Stimulated activated CD4-positive, alpha-beta T cell treated with anti-CD3 and anti-CD28 coated beads, Interleukin-1b, Interleukin-23, amount 100 ng/mL, for 48 hours (primary cell): ENCODE measurements at places on chromosomes 11 and 22.

- no peak for DNase-seq
Measured at GRCh38 chr11:62854825-62855570, 15.6 kb upstream of the WDR74 start.

DNA sequence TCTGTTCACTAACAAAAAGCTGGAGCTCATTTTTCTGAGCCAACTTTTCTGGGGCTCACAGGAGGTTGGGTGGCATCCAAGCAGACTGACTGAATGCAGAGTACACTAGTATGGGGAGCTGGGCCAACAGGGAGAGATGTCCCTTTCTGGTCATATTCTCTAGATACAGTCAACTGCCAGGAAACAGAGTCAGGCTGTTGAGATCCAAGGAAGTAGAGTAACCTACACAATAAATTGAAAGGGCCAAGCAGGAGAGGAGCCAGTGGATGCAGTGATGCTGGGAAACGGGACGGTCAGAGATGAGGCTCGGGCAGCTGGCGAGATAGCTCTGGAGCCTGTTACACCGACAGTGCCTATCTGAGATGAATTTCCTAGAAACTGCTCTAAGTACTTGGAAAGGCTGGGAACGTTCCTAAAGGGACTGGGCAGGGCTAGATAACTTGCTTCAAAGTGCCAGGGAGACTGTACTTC, 71.1 kb downstream of the LARGE2 start:
- DNase-seq: no peak

- DNase-seq: no peak
Measured at GRCh38 chr11:46381048-46381818, at the start of gene MDK. Gene MDK (plus strand): TSS chr11:46381669. CDS start chr11:46382058, 389 bp downstream.

- DNase-seq: no peak
Measured at GRCh38 chr11:87281496-87281895, 243.8 kb downstream of the TMEM135 start.

- no peak for DNase-seq
Measured at GRCh38 chr11:128334311-128335044, 252.9 kb downstream of the ETS1 start.

- DNase-seq: no peak
Measured at GRCh38 chr11:100273066-100273815, 413.8 kb upstream of the ARHGAP42 start.

GRCh38 chr11:124716591-124716990, 23.2 kb upstream of the NRGN start:
- DNase-seq: no peak

GRCh38 chr11:34348919-34349318, 8.9 kb downstream of the ABTB2 start:
- no peak for DNase-seq

DNA sequence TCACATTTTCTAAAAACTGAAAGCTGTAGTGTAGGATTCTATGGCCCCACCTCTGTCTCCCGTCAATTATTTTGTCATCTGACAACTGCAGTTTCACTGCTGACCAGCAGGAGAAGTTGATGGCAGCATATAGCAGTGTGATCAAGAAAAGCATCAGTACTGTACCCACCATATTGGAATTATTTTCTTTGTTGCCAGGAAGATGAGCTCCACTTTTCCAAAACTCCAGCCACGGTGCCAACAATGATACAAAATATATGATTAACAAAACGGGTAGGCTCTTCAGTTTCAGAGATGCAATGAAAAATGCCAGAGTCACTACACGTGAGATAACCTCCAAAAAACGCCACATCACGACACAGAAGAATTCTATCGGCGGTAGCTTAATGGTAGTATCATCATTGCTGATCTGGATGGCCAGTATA, 41.3 kb downstream of the XKR3 start:
- no peak for DNase-seq

DNA sequence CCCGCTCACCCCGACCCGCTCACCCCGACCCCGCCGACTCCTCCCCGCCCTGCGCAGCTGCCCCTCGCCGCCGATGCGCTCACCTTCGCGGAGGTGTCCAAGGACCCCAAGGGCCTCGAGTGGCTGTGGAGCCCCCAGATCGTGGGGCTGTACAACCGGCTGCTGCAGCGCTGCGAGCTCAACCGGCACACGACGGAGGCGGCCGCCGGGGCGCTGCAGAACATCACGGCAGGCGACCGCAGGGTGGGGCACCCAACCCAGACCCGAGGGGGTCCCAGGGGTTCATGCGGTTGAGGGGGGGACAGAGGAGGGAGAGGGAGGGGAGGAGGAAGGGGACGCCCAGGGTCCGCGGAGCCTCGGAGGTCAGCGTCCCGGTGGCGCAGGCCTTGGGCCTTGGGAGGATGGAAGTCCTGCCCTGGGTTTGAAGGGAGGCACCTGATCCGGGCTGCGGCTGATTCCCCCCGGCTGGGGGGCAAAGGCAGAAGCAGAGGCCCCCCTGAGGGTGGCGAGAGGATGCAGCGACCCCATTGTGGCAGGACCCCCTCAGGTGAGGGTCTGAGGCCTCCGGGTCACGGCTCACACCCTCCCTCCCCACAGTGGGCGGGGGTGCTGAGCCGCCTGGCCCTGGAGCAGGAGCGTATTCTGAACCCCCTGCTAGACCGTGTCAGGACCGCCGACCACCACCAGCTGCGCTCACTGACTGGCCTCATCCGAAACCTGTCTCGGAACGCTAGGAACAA, 9.2 kb downstream of the PKP3 start:
- no peak for DNase-seq

- no peak for DNase-seq
Measured at GRCh38 chr11:134734141-134734845, 322.3 kb upstream of the B3GAT1 start.

DNA sequence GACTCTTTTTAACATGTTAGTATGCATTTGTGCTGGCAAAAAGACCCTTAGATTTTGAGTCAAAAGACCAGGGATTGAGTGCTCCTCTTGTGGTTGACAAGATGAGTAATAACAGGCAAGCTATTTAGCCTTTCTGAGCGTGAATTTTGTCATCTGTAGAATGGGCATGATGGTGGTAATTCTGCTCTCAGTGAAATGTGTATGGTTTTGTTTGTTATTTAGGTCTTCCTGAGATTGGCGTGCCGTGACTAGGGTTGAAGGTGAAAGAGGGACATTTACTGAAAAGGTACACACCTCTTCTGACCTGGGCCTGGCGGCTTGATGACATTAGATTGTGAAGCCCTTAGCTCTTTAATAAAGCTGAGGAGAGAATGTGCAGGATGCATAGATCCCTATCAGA, 8.4 kb upstream of the CEP295 start:
- no peak for DNase-seq

DNA sequence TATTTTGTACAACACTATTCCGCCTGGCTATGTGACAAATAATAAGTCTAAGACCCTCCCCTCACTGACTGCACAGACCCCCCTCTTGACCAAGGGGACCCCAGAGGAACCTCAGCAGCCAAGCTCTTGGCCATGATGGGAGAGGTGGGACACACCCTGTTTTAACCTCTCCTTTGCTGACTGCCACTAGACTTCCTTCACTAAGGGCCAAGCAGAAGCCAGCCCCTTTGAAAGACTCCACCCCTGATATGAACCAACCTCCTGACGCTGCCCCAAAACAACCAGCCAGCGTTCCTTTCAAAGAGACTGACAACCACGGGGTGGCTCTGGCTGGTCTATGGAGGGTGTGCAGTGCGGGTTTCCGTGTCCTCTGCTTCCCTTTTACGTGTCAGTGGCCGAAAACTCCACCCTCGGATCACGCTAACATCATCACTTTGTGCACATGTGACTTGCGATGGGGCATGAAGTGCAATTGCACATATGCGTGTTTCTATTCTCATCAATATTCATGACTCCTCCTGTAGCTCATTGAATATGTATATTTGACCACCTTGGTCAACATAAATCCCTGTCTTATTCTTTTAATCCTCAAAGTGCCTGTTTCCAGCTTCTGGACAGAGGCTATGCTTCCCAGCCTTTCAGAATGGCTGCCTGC, 643.9 kb downstream of the TBC1D22A start:
- no peak for DNase-seq

DNA sequence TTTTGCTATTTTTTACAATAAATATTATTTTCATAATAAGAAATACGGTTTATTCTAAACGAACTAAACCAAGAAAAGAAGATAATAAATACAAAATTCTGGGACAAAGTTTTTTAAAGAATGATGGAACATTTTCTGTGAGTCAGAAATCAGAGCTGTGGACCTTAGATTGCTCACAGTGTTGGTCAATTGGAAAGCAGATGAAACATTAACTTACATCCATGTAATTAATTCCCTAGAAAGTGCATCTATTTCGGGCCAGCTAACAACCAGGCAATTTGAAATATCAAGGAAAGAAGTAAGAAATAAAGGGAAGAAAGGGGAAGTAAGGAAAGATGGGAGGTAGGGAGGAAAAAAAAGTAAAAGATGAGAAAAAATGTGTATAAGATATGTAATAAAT, 1569.8 kb upstream of the TENM4 start:
- no peak for DNase-seq

DNA sequence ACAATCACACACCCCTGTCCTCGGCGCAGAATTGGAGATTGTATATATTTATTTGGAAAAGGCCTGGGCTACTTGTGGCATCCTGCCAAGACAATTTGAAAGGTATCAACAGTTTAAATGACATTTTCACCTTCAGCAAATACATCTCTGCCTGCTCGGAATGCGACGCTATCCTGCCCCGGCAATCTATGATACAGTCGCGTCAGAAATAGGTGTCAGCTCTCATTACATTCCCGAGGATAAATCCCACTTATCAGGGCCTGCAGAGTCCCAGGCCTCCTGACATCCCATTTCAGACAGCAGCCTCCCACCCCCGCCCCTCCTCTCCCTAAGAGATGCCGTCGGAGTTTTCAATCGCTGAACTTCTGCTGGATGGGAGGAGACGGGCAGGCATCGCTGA, 114.7 kb downstream of the BRD1 start:
- no peak for DNase-seq

GRCh38 chr11:64848826-64849597, 4.6 kb upstream of the CDC42BPG start:
- no peak for DNase-seq
